ENCODE measurements at places on chromosomes 7 and 10. TPM values are rescaled to one million over a fixed set of nuclear protein-coding genes. Genes with fewer than 3 reads are reported as not detected.

The IQCE gene
- 26.1 TPM for total RNA-seq

The RPEL1 gene
- 0.17 TPM for total RNA-seq

The FEZF1 gene
- total RNA-seq: not detected

GRCh38 chr7:115088893-115089292 lies 167.0 kb downstream of the MDFIC start:
- no peak for DNase-seq

GRCh38 chr10:127815147-127815546 lies 77.6 kb downstream of the CLRN3 start:
- no peak for DNase-seq

- DNase-seq: no peak
Observed at GRCh38 chr7:37322831-37323230, 125.8 kb downstream of the ELMO1 start.

GRCh38 chr7:15749631-15750030 lies 63.1 kb upstream of the MEOX2 start:
- no peak for DNase-seq

DNA sequence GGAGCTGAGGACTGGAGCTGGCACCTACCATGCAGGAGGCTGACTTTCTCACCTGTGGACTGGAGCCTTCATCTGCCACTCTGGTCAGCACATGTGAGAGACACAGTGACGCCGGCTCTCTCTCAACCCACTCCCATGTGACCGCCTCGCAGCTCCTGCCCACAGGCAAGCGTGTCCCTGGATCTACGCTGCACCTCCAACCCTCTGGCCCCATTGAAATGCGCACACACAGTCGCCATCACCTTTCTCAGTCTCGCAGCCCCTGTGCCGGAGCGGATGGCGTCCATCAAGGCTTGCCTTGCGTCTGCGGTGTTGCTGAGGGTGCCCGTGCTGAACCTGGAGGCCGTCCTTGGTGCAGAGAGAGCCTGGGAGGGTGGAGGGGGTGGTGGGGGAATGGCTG lies 242.2 kb upstream of the GRB10 start:
- DNase-seq: no peak

DNA sequence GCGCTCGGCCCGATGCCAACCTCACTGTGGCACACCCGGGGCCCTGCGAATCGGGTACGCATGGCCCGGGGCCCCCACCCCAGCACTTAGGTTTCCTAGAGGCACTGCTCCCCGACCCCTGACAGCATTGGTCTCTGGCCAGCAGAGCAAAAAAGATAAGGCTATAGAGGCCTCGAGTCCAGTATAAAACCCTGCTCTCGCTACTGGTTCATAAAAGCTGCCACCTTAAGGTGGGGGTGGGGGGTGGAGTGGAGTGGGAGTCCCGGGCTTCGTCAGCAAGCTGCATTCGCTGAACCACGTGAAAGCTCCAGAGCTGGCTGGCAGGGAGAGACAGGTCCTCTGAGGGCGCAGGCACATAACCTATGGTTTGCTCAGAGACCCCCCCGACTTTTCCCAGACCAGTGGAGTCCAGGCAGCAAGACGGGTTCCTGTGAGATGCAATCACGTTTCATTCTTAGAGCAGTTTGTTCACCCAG lies 1.3 kb downstream of the KAZALD1 start:
- no peak for DNase-seq

Data from A172 (cell line).